ENCODE measurements at places on chromosomes 12 and 14.

DNA sequence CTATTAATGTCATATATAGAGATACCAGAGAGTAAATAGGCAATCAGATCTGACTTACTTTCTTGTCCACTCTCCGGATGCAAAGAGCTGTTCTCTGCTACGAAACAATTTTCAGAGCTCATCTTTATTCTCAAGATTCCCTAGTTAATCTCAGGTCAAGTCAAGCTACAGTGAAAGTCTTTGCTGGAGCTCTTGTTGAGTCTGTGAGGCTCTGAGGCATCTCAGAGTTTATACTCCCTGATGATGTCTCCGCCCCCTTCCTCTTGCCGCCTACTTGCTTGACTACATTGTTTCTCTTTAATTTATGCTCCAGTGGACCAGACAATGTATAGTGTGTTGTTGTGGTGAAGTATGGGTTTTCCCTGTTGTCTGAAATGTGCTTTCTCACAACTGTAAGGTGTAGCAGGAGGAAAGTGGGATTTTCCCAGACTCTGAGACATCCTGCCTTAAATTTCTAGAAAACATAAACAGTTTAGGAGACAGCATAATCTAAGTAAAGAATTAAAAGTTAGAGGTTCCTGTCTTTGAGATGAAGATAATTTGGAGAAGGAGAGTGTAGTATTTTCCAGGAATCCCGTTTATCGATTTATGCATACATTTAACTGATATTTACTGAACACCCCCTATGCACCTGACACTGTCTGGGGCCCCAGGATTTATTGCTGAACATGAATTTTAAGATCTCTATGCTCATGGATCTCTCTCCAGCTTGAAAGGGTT, at the start of gene CD69:
TSS of gene CD69 (minus strand) at position 203 of the 720 bp plus-strand sequence. CDS start at position 122, 81 bp downstream.
- peak; percentile 39 for DNase-seq

- no peak for DNase-seq
These were observed 79.2 kb upstream of the USP44 start for GRCh38 chr12:95630496-95630895.

GRCh38 chr12:95083471-95083870, 10.1 kb upstream of the NR2C1 start:
- no peak for DNase-seq

DNA sequence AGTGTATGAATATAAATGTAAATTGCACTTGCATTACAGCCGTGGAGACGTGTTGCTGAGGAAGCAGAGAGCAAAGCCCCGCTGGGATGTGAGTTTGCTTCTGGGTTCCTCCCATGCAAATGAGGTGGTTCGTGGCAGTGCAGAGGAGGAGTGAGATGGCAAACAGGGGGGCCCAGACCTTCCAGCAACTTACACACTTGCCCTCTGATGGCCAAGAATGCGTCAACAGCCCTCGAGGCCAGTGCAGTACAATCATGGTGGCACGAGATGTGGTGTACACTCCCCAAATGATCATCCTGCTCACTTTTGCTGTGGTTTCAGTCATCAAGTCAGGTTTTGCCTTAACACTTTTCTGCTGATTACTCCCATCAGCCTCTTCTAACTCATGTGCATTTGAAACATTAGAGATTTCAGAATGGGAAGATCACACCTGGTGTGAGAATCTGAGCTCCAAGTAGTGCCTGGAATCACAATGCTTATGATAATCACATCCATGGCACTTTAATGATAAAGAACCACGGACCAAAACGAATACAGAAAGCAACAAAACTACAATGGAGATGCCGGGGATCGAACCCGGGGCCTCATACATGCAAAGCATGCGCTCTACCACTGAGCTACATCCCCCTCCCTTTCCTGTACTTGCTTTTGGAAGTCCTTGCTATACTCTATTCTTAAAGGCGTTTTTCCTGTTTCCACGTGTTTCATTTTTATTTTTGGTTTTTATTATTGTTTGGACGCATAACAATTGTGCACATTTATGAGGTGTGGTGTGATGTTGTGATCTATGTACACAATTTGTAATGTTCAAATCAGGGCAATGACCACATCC, 7.0 kb upstream of the UBC start:
- DNase-seq: peak; percentile 70

GRCh38 chr12:49689237-49689636, 18.0 kb downstream of the FMNL3 start:
- DNase-seq: no peak

Data from Ammon's horn (tissue), 1 donor.